ENCODE measurements at places on chromosomes 11 and 22.

DNA sequence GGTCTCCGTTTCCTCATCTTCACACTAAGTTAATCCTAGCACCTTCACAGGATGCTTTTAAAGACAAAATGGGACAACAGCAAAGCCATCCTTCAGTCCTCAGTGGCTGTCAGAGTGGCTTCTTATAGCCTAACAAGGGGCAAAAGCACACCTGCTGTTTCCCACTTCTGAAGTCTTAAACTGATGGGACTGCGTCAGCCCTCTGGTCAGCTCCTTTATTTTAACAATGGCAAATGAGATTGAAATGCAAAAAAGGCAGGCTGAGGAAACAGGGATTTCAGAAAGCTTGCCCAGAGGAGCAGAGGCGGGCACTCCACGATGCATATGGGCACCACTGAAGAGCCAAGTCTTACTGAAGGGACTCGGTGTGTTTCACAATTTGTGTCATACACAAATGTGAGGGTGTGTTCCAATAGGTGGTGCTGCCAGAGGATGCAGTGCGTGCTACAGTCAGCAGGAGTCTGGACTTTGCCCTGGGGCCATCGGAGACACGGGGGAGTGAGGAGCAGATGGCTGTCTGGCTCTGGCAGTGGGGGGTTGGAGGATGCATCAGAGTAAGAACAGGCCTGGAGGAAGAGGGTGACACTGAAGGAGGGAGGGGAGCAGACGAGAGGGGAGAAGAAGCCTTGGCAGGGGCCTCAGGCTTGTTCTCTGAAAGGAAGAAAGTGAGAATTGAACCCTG lies 47.3 kb downstream of the TENM4 start:
- no peak for DNase-seq

DNA sequence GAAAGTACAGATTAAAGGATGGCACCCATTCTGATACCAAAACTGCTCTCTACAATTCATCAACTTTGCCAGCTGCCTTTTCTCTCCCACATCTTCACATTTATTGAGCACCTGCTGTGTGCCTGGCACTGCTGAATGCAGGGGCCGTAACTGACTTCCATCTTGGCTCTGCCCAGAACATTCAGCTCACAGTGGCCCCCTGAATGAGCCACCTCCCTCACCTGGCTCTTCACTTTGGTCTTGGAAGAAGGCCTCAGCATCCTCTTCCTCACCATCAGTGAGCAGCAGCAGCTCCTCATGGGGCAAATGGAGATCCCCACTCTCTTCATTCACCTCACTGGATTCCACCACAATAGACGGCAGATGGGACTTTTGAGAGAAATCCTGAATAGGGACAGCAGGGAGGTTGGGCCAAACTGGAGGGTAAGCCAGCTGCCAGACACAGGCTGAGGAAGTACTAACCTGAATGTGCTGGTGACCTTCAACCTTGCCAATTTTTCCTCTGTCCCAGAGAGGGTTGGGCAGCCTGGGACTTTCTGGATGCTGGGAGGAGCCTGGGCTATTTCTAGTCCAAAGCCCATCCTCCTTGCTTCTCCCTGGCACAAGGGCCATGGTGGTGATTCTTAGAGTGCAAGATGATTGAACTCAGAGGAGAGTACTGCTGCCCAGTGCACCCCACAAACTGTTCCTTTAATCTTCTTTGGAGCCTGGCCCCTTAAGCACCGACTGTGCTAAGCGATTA lies 1.9 kb upstream of the UQCC3 start:
- DNase-seq: no peak

- no peak for DNase-seq
Observed at GRCh38 chr22:43530349-43531201, 118.8 kb downstream of the MPPED1 start.

GRCh38 chr11:31607914-31608313 lies 98.3 kb downstream of the ELP4 start:
- no peak for DNase-seq

DNA sequence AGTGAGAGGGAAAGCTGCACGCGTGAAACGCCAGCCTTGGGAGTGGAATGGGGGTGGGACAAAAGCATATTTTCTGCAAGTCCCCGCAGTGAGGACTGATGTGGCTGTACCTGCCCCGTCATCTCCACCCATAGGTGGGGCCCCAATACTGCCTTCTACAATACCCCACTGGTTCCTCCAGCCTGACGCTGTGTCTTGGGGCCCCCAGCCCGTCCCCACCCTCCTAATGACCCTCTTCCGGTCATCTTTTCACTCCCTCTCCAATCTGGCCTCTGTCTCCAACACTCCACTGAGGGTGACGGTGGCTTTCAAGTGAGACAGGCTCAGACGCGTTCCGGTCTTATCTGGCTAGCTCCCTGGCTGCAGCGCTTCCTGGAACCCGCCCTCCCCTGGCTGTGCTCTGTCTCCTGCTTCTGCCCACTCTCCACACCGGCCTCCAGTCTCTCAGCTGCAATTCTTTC lies 104.2 kb downstream of the MICAL3 start:
- DNase-seq: no peak

GRCh38 chr11:35622070-35622469 lies 3.8 kb downstream of the FJX1 start:
- DNase-seq: no peak

DNA sequence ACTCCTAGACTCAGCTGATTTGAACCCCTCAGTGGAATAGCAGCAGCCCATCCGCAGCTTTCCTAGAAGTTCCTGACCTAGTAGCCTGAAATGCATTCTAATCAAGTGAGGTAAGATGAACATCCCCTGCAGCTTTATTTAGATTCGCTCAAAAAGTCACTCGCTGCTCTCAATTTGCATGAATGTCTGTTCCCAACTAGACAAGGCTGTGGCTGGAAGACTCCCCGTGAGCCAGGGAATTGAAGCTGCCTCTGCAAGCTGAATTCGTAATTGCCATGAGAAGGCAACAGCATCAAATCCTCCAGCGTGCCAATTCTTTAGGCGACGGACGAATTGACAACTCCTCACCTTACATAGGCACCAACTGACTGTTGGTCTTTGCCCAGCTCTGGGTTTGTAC lies 17.1 kb upstream of the SCN3B start:
- no peak for DNase-seq

DNA sequence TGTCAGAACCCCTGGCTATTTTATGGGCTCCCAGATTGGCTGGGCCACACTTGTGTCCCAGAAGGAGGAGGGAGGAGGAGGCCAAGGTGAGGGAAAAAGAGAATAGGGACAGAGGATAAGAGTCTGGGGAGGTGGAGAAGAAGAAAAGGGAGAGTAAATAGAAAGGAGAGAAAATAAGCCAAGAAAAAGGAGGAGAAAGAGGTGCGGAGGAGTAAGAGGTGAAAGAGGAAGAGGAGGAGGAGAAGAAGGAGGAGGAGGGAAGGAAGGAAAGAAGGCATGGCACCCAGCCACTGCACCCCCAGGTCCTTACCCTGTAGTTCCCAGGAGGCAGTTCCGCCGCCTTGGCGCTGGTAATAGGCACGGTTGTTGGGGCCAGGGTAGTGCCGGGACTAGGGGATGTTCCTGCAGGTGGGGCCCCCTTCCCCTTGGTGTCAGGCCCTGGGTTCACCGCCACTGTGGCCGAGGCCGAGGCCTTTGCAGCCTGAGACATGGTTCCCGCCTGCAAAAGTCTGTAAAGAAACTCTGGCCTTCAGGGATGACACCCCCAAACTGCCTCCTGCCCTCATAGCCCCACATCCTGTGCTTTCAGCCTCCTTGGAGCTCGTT lies 1.9 kb downstream of the CRYBB1 start:
- no peak for DNase-seq

GRCh38 chr11:71305451-71306125 lies 53.2 kb upstream of the SHANK2 start:
- DNase-seq: peak; percentile 68

- DNase-seq: no peak
Observed at GRCh38 chr11:113697756-113698407, 8.2 kb downstream of the TMPRSS5 start.

GRCh38 chr11:72844356-72844755 lies 30.1 kb downstream of the ATG16L2 start:
- no peak for DNase-seq

- no peak for DNase-seq
Observed at GRCh38 chr22:34296461-34296860, 376.2 kb upstream of the LARGE1 start.

GRCh38 chr11:85045716-85046115 lies 581.4 kb downstream of the DLG2 start:
- no peak for DNase-seq

- DNase-seq: no peak
Observed at GRCh38 chr11:119202554-119202953, 3.6 kb upstream of the CBL start.

GRCh38 chr11:15406851-15407351 lies 292.2 kb downstream of the INSC start:
- DNase-seq: no peak

- DNase-seq: no peak
Observed at GRCh38 chr22:21587803-21588611, 20.5 kb downstream of the UBE2L3 start.

DNA sequence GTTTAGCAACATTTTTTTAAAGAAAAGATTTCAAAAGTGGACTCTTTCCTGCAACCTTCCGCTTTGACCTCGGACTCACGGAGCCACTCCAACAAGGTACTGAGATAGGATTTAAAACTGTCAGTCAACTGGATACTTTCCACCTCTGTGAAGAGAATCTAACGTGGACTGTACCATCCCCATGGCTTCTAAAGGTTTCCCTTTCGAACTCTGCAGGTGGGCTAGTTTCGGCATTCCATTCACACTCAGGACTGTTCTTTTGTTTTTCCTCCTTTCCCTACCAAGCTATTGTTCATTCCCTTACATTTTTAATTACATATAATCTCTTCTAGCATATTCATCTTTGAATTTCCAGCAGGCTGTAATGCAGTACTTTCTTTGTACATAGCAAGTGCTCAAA lies 88.5 kb upstream of the AKIP1 start:
- no peak for DNase-seq

GRCh38 chr11:114250993-114251814 lies 45.0 kb upstream of the NNMT start:
- DNase-seq: no peak

- no peak for DNase-seq
Observed at GRCh38 chr11:106879832-106880546, 138.3 kb downstream of the GUCY1A2 start.

- no peak for DNase-seq
Observed at GRCh38 chr11:96006037-96006436, 82.1 kb upstream of the MTMR2 start.

GRCh38 chr11:72422414-72422813 lies 11.9 kb downstream of the CLPB start:
- no peak for DNase-seq

DNA sequence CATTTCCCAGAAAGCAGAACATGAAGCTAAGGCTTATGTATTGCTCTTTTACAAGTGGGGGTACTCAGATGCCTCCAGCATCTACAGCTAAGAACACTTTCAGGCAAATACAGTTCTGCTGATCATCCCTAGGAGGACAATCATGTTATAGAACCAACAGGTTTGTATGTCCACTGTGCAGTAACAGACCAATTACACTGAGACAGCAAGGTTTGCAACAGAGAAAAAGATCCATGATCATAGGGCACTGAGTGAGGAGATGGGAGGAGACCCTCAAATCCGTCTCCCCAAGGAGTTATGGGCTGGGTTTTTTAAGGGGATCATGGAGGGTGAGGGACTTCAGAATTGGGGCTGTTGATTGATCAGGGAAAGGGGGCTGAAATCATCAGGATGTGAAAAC lies 39.1 kb upstream of the GRK3 start:
- no peak for DNase-seq

All from coronary artery (tissue), 2 donors.